Fibroblast of lung (primary cell): ENCODE measurements at places on chromosomes 1 and 21. TPM values are rescaled to one million over a fixed set of nuclear protein-coding genes. Genes with fewer than 3 reads are reported as not detected.

DDX59 gene
- polyA plus RNA-seq = 13.0 and 14.0 TPM in 2 replicates

IFI16 gene
- 193 and 223 TPM in 2 replicates for polyA plus RNA-seq

PKP1 gene
- polyA plus RNA-seq = 0.06 and 0.08 TPM in 2 replicates

RCSD1 gene
- polyA plus RNA-seq = 0.05 and 4.1 TPM in 2 replicates

JUN gene
- polyA plus RNA-seq = 22.6 and 73.7 TPM in 2 replicates

EFNA3 gene
- polyA plus RNA-seq = 0.16 and 0.30 TPM in 2 replicates

DNAH14 gene
- 5.4 and 7.5 TPM in 2 replicates for polyA plus RNA-seq

ADAMTS5 gene
- 2.8 and 12.2 TPM in 2 replicates for polyA plus RNA-seq

ICOSLG gene
- 0.05 TPM in 1 of 2 replicates, not detected in the other for polyA plus RNA-seq

PROX1 gene
- 0.02 and 0.05 TPM in 2 replicates for polyA plus RNA-seq

OPRD1 gene
- 0.01 TPM in 1 of 2 replicates, not detected in the other for polyA plus RNA-seq

KCNJ15 gene
- 0.44 and 3.2 TPM in 2 replicates for polyA plus RNA-seq

TPTE gene
- not detected in 2 replicates for polyA plus RNA-seq

RORC gene
- polyA plus RNA-seq = not detected in 2 replicates

TRIM62 gene
- polyA plus RNA-seq = 2.4 and 3.1 TPM in 2 replicates

CDK18 gene
- 0.12 and 2.1 TPM in 2 replicates for polyA plus RNA-seq
